Stimulated activated CD8-positive, alpha-beta memory T cell treated with anti-CD3 and anti-CD28 coated beads, Interleukin-7, amount 100 ng/mL, for 1 hour (primary cell): ENCODE measurements at places on chromosomes 4 and X.

GRCh38 chr4:172142281-172142741, 329.1 kb downstream of the GALNTL6 start:
- DNase-seq = no peak

- no peak for DNase-seq
These were observed 67.7 kb downstream of the RHOH start for GRCh38 chr4:40264497-40264896.

DNA sequence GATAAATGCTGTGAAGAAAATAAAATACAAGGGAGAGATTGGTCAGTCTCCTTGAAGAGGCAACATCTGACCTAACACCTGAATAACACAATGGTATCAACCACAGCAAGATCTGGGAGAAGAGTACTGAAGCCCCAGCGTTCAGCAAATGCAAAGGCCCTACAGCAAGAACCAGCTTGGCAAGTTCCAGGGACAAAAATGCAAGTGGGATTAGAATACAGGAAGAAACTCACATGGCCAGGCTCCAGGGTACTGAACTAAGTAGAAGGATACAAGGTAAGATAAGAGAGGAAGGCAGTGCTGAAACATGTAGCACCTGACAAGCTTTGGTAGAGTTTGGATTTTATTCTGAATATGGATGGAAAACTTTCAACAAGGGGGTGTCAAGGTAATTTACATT, 3.6 kb downstream of the SMIM14 start:
- no peak for DNase-seq

GRCh38 chr4:7384929-7385890, 49.5 kb downstream of the PSAPL1 start:
- DNase-seq = no peak

GRCh38 chr4:163378661-163379060, 35.0 kb downstream of the NPY5R start:
- DNase-seq = no peak
